ENCODE measurements at places on chromosomes 7 and 10.

DNA sequence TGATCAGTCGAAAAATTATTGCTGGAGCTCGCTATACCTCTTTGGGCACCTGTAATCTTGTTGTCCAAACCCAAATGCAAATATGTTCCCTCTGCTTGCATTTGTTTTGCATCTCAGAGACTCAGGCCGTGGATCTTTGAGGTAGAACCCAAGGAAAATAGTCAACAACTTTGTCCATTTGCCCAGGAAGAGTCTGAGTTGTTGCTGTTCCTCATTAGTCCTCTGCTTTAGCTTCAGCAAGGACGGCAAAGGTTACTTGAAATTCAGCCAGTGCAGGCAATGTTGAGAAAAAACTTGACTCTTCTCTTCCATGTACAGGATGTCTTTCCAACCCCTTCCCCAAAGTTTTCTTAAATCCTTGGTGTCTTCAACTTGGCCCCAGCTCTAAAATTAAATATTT, 45.8 kb downstream of the PDK4 start:
- DNase-seq: no peak

- DNase-seq: no peak
These were observed 683 bp upstream of the ENTPD7 start for GRCh38 chr10:99658622-99659030.

- no peak for DNase-seq
These were observed 79.4 kb downstream of the MYL10 start for GRCh38 chr7:101549734-101550133.

DNA sequence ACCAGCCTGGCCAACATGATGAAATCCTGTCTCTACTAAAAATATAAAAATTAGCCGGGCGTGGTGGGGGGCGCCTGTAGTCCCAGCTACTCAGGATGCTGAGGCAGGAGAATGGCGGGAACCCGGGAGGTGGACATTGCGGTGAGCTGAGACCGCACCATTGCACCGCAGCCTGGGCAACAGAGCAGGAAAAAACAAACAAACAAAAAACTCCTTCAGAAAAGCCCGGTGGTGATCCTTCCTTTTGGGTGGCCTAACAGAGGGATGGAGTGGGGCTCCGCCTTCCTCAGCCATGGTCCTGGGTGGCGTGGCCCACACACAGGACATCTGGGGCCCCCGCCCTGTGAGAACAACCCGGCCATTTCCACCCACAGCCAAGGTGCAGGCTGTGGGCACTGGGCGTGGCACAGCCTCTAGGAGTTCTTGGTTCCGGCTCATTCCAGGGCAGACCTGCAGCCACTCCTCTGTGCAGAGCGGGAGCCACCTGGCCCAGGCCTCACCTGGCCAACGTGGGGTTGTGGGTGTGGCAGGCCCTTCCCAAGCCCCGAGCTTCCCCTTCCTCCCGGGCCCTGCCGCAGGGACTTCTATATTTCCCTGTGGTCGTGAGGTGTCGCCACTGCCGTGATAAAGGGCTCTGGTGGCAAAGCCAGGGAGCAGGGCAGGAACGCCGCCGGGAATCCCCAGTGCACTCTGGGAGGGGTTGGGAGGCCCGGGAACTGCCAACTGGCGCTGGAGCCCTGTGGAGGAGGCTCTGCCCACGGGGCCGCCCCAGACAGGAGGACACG, 37.6 kb downstream of the GET4 start:
- no peak for DNase-seq

- no peak for DNase-seq
These were observed 37.4 kb upstream of the KDM7A start for GRCh38 chr7:140214075-140214684.

GRCh38 chr7:67794544-67794943, 797.9 kb downstream of the TYW1 start:
- no peak for DNase-seq

DNA sequence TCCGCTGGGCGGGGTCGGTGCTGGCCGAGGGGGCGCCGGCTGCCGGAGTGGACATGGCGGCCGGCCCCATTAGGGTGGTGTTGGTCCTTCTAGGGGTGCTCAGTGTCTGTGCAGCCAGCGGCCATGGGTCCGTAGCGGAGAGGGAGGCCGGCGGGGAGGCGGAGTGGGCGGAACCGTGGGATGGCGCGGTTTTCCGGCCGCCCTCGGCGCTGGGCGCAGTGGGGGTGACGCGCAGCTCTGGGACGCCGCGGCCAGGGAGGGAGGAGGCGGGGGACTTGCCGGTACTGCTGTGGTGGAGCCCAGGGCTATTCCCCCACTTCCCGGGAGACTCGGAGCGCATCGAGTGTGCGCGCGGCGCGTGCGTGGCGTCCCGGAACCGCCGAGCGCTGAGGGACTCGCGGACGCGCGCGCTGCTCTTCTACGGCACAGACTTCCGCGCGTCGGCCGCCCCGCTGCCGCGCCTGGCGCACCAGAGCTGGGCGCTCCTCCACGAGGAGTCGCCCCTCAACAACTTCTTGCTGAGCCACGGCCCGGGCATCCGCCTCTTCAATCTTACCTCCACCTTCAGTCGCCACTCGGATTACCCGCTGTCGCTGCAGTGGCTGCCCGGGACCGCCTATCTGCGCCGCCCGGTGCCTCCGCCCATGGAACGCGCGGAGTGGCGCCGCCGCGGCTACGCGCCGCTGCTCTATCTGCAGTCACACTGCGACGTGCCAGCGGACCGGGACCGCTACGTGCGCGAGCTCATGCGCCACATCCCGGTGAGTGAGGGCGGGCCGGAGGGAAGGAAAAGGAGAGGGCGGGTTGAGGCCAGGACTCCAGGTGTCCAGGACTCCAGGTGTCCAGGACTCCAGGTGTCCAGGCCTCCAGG, 9.3 kb upstream of the CHCHD1 start:
- peak; percentile 55 for DNase-seq

GRCh38 chr7:158018971-158019645, 568.5 kb downstream of the PTPRN2 start:
- DNase-seq: no peak

DNA sequence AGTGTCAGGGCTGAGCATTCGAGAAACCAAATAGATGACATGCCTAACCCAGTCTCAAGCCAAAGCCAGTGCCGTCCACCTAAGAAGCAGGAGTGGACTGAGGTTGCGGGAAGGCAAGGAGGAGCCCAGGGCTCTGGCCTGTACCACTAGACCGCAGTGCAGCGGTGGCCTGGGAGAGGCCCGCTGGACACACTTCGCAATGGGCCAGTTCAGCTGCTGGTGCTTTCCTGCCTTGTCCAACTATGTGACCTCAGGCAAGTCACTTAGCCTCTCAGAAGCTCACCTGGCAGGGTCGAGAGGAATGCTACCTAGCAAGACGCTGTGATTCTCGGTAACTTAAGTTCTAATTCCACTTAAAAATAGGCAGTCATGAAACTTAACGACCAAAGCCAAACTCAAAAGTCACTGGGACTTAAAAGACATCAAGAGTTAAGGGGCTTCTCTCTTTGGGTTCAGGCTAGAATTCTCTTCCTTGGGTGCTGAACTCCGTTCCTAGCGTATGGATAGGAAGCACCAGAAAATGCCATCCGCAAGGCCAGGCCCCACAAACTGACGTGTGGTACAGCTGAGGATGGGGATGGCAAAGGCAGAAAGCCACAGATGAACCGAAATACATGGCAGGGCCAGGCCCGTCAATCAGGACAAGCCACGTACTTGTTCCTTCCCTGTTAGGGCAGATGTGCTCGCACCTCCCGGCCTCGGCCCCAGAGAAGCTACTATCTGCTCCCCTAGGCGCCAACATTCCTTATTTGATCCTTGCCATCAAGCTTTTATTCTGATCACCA, 34.2 kb downstream of the CTBP2 start:
- no peak for DNase-seq

DNA sequence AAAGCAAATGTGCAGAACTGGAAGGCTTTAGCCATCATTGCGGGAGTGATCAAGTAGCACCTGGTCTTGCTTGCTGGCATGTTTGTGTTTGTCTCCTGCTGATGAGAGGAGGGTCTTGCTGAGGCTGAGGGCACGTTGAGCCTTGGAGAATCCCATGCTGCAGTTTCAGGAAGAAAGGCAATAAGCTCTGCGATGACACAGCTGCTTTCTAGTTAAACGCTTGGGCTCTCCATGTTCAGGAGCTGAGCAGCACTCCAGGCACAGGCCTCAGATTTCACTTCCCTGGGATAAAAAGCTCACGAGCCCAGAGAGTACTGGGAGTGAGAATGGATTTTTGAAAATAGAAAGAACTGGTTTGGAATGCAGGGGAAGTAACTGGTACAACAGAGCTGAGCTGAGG, 100.8 kb downstream of the LRRC18 start:
- DNase-seq: no peak

DNA sequence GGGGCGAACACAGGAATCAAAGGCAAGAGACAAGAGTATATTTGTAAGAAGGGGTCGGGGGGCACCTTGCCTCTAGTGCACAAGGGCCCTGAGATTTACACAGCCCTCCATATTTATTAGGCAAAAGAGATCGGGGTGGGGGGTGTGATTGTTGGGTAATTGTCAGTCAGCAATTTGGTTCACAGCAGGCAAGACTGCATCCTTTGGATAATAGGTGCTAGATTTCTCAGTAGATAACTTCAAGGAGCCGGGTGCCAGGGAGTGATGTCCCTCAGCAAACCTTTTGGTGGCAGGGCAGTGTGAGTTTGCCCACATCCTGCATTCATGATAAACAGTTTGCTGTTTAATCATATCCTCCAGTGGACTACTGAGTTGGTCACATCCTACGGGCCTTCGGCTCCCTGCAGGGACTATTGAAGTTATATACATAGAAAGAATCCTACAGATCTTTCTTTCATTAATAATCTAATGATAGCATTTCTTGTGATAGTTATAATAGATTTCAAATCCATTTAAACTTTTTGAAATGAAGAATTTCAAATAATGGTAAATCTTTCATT, 178.5 kb downstream of the GNAI1 start:
- DNase-seq: no peak

DNA sequence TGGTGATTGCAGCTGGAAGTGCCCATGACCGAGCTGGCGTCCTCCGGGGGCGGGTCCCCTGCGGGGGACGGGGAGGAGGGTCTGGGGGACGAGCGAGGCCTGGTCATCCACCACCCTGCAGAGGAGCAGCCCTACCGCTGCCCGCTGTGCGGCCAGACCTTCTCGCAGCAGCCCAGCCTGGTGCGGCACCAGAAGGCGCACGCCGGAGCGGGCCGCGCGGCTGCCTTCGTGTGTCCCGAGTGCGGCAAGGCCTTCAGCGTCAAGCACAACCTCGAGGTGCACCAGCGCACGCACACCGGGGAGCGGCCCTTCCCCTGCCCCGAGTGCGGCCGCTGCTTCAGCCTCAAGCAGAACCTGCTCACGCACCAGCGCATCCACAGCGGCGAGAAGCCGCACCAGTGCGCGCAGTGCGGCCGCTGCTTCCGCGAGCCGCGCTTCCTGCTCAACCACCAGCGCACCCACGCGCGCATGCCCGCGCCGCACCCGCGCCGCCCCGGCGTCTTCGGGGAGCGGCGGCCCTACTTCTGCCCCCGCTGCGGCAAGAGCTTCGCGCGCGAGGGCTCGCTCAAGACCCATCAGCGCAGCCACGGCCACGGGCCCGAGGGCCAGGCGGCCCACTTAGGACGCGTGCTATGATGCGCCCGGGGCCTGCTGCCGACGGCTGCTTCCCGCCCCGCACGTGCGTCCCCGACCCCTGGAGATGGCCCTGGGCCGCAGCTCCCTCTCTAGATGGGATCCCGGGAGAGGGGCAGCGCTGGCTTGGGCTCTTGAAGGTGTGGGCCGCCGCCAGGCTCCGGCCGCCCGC, 28.7 kb downstream of the ZNF775 start:
- no peak for DNase-seq

GRCh38 chr7:494259-494687, 25.4 kb downstream of the PDGFA start:
- no peak for DNase-seq

Data from stimulated activated CD8-positive, alpha-beta memory T cell treated with anti-CD3 and anti-CD28 coated beads, Interleukin-7, amount 100 ng/mL, for 1 hour (primary cell).